ENCODE measurements at places on chromosomes 5 and 9.
A peak's percentile ranks its signal among the peaks of the same experiment; 100 is the strongest.

DNA sequence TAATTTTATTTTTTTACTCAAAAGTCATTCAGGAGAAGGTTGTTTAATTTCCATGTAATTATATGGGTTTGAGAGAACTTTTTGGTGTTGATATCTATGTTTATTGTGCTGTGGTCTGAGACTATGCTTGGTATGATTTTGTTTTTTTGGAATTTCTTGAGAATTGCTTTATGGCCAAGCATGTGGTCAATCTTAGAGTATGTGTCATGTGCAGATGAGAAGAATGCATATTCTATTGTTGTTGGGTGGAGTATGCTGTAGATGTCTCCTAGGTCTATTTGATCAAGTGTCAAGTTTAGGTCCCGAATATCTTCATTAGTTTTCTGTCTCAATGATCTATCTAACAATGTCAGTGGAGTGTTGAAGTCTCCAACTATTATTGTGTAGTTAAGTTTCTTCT, 134.9 kb downstream of the HMHB1 start:
- no peak for DNase-seq

DNA sequence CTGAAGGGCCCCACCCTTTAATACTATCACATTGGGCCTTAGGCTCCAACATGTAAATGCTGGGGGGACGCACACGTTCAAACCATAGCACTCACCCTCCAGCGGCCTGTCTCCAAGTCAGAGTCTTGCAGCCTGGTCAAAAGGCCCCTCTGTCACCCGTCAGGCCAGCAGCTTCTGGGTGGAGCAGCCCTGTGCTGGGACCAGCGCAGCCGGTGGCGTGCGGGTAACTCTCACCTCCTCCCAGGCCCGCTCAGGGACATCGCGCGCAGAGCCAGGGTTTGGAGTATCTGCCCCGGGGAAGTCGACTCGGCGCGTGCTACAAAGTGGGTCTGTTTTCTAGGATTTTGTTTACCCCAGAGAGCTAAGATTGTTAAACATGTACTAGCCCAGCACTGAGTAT, 93.0 kb upstream of the COL5A1 start:
- no peak for DNase-seq

DNA sequence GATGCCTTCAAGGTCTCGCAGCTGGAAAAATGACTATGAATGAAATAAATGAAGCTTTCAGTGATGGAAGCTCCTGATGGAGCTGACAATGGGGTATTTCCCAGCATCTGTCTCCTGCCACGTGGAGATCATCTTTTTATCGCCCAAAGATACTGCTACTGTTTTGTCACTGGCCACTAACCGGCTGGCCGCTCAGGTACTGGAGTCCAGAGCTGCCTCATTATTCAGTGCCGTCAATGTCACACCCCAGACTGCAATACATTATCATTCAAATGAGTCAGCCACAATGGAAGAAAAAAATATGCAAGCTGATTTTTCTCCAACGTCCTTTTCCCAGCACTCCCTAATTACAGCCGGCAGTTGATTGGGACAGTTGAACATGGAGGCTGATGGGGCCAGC, 280.4 kb downstream of the ZSWIM6 start:
- no peak for DNase-seq

DNA sequence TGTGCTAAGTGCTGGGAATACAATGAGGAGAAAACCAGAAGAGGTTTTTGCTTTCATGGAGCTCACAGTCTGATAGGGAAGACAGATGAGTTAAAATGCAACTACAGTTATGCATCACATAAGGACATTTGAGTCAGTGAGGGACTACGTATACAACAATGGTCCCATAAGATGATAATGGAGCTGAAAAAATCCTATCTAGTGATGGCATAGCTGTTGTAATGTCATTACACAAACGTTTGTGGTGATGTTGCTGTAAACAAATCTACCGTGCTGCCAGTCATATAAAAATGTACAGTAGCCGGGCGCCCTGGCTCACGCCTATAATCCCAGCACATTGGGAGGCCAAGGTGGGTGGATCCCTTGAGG, 110.1 kb upstream of the RAD23B start:
- DNase-seq, result no peak

GRCh38 chr9:97501177-97501971, at the start of gene TMOD1:
TMOD1 (plus strand) TSS chr9:97501666; CDS start chr9:97524189, 22,523 bp downstream.
- DNase-seq, result peak; percentile 44

Data from substantia nigra (tissue), 51 donors.